ENCODE measurements at places on chromosomes 4 and X. TPM values are rescaled to one million over a fixed set of nuclear protein-coding genes. Genes with fewer than 3 reads are reported as not detected.

- no peak for DNase-seq
These were observed 11.1 kb downstream of the ACSL1 start for GRCh38 chr4:184814686-184815045.

GRCh38 chr4:109315818-109316217 is 13.4 kb upstream of the COL25A1 start:
- no peak for DNase-seq

- no peak for DNase-seq
These were observed 472.8 kb downstream of the TMA16 start for GRCh38 chr4:163967263-163967662.

DNA sequence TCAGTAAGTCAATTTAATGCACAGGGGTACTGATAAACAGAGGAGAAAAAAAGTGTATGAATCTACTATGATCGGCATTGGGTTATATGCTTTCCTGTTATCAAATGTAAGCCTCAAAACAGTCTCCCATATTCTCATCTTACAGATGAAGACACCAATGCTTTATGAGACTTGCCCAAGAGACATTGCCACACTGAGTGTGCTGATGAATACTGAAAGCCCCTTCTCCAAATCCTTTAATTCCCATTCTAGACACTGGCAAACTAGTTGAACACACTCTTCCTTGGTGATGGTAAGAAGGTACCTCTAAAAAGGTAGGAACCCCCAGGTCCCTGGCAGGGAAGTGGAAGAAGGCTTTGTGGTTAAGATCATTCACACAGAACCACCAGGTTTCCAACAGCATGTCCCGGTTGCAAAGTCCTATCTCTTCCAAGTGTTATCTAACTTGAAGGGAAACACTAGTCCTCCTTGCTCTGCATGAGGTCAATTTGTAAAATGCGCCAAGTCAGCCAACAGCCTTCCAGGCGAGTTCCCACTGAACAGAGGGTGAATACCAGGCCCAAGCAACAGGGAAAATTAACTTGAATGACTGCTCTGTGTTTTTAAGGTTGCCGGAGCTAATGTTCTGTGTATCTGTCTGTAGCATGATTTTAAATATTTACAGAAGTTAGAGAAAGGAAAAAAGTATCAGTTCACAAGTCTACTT is 5.1 kb downstream of the SETD7 start:
- DNase-seq, result no peak

- DNase-seq, result no peak
These were observed 5.7 kb downstream of the SMIM20 start for GRCh38 chr4:25919676-25920075.

- peak; percentile 46 for DNase-seq
These were observed 50.3 kb downstream of the STPG2 start for GRCh38 chr4:98092833-98093439.

DNA sequence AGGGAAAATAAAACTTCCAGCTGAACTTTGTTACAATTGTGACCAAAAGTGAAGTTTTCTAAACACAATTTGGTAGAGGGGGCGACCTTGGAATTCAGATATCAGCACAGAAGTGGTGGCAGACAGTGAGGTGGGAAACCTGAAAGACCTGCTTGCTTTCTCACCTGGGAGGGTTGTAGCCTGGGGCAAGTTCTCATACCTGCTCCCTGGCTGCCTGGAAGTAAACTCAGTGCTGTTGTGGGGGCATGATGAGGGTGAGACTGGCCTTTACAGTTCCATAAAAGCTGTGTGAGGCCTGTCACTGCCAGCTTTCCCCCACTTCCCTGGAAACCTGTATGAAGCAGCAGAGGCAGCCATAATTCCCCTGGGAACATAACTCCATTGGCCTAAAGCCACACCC is 1180.2 kb downstream of the FAM133A start:
- no peak for DNase-seq

GRCh38 chr4:24248674-24249630 is 335.4 kb downstream of the DHX15 start:
- DNase-seq, result no peak

GRCh38 chrX:41005445-41005992 is 79.7 kb upstream of the USP9X start:
- no peak for DNase-seq

The CXorf65 gene
- total RNA-seq, result not detected

The ATOH1 gene
- total RNA-seq, result not detected

The ANAPC4 gene
- 20.8 TPM for total RNA-seq

The PTTG2 gene
- not detected for total RNA-seq

The ANXA10 gene
- total RNA-seq, result not detected
